CD4-positive, alpha-beta T cell (primary cell): ENCODE measurements at places on chromosomes 16 and 17. TPM values are rescaled to one million over a fixed set of nuclear protein-coding genes. Genes with fewer than 3 reads are reported as not detected.

GRCh38 chr17:47230864-47231263 is 21.7 kb downstream of the MYL4 start:
- DNase-seq, result no peak
- H3K36me3 ChIP-seq, result no peaks in the 10 kb centered on the region
- no peaks in the 10 kb centered on the region for H3K27me3 ChIP-seq
- peaks cover 10% of the 10 kb centered on the region for H3K4me1 ChIP-seq
- H3K27ac ChIP-seq, result no peak overlapping the region
- H3K4me3 ChIP-seq, result no peak overlapping the region

DNA sequence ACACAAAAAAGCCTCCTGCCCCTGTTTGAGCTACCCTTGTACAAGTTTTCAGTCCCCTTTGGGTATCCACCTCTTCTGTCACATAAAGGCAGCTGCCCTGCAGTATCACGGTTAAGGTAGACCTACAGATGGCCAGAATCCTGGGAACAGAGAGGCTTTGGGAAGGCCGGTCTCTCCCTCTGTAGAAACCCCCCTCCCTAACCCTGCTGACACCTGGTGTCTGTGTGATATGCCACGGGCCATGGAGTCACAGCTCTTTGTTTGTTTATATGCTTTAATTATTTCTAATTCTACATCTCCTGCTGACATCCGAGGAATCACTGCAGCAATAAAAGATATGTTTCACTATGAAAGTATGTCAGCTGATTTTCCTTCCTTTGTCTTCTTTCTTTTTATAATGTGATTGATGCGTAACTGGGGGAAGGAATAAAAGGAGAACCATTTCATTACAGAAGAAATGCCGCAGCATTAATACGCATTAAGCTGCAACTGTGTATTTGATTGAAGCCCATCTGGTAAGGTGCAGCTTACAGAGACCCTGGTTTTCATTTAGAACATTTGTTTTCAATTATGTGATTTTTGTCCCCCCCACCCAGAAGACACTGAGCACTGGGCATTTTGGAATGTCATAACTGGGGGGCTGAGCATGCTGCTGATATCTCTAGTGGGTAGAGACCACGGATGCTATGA is 142.1 kb downstream of the SLC39A11 start:
- H3K36me3 ChIP-seq, result peaks cover 5% of the 10 kb centered on the region
- DNase-seq, result no peak
- no peak overlapping the region for H3K27ac ChIP-seq
- no peaks in the 10 kb centered on the region for H3K4me1 ChIP-seq
- H3K27me3 ChIP-seq, result no peaks in the 10 kb centered on the region

- no peaks in the 10 kb centered on the region for H3K27me3 ChIP-seq
- H3K4me3 ChIP-seq, result peak overlapping the region; percentile 99
- DNase-seq, result peak; percentile 35
Measured at GRCh38 chr17:8964801-8965393, 610 bp downstream of the PIK3R5 start.

GRCh38 chr16:76294396-76295214 is 17.4 kb downstream of the CNTNAP4 start:
- H3K36me3 ChIP-seq, result no peaks in the 10 kb centered on the region
- no peak for DNase-seq
- H3K27ac ChIP-seq, result no peak overlapping the region
- no peaks in the 10 kb centered on the region for H3K27me3 ChIP-seq

DNA sequence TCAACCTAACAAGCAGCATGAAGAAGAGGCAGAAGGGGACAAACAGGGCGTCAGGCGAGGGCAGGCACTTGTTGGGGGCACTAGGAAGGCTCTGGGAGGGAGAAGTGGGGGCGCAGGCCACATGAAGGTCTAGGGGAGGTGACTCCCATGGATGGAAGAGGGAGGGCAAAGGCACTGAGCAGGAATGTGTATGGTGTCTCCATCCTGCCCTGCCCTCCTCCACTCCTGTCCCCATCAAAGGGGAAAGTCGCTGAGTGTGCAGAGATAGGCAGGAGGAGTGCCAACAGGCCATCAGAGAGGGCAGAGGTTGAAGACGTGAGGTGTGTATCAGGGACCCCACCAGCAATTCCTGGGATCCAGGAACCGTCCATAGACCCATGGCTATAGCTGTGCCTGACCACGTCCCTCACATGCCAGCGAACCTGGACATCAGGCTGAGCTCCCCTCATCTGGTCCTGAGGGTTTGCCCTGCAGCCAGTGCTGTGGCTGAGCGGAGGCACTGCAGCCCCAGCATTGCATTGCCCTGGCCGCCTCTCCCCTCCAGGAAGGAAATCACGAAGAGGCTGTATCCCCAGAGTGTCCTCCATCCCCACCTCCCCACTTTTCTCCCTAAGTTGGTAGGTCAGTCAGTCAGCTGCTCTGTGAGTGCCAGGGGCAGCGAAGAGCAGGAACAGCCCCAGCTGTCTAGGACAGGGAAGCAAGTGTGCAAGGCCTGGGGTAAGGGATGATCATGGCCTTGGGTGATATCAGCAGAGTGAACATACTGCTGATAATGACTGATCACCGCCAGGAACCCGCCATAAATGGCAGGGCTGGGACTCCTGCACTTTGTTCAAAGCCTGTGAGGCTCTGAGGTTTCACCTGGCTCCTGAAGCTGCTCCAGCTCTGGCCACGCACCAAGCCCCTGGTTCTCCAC is 6.2 kb upstream of the CYB561 start:
- no peak for DNase-seq
- H3K36me3 ChIP-seq, result no peaks in the 10 kb centered on the region
- H3K4me3 ChIP-seq, result no peak overlapping the region
- no peaks in the 10 kb centered on the region for H3K27me3 ChIP-seq
- no peak overlapping the region for H3K27ac ChIP-seq
- H3K4me1 ChIP-seq, result peaks cover 18% of the 10 kb centered on the region

GRCh38 chr16:82091241-82091640 is 56.2 kb downstream of the HSD17B2 start:
- no peaks in the 10 kb centered on the region for H3K36me3 ChIP-seq
- no peaks in the 10 kb centered on the region for H3K27me3 ChIP-seq
- no peaks in the 10 kb centered on the region for H3K4me1 ChIP-seq
- DNase-seq, result no peak
- no peak overlapping the region for H3K27ac ChIP-seq

DNA sequence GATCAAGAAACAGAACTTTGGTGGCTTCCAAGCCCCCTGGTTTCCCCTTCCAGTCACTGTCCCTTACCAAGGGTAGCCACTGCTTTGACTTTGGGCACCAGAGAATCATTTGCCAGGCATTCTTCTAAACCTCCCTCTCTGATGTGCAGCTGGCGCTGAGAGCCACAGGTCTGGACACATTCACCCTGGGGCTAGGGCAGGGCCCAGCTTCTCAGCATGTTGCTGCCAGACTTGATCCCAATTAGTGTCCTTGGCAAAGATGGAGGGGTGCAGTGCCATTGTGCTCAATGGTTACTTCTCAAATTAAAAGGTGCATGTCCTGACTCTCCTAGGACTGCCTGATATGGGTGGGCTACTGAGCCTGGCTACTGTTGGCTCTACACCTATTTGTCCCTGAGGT is 7.6 kb upstream of the SLC47A2 start:
- DNase-seq, result no peak
- peak overlapping the region; percentile 41 for H3K4me3 ChIP-seq
- H3K27me3 ChIP-seq, result no peaks in the 10 kb centered on the region
- H3K36me3 ChIP-seq, result no peaks in the 10 kb centered on the region

GRCh38 chr17:81511804-81512561 is 616 bp downstream of the ACTG1 start:
- peaks cover 67% of the 10 kb centered on the region for H3K4me1 ChIP-seq
- no peaks in the 10 kb centered on the region for H3K27me3 ChIP-seq
- peak; percentile 28 for DNase-seq
- peak overlapping the region; percentile 45 for H3K27ac ChIP-seq

- H3K27ac ChIP-seq, result no peak overlapping the region
- DNase-seq, result no peak
- peaks cover 20% of the 10 kb centered on the region for H3K27me3 ChIP-seq
- H3K4me1 ChIP-seq, result peaks cover 6% of the 10 kb centered on the region
Measured at GRCh38 chr16:2955438-2955778, 8.7 kb upstream of the KREMEN2 start.

GRCh38 chr17:56319531-56319930 is 166.3 kb downstream of the ANKFN1 start:
- no peaks in the 10 kb centered on the region for H3K4me1 ChIP-seq
- no peaks in the 10 kb centered on the region for H3K36me3 ChIP-seq
- no peak for DNase-seq
- no peak overlapping the region for H3K27ac ChIP-seq

GRCh38 chr17:39164675-39165143 is 1.3 kb downstream of the ARL5C start:
- H3K4me1 ChIP-seq, result peaks cover 32% of the 10 kb centered on the region
- H3K27me3 ChIP-seq, result peaks cover 17% of the 10 kb centered on the region
- no peak overlapping the region for H3K27ac ChIP-seq
- H3K36me3 ChIP-seq, result no peaks in the 10 kb centered on the region
- peak overlapping the region; percentile 60 for H3K4me3 ChIP-seq

- H3K36me3 ChIP-seq, result no peaks in the 10 kb centered on the region
- no peaks in the 10 kb centered on the region for H3K27me3 ChIP-seq
- no peak overlapping the region for H3K27ac ChIP-seq
- H3K4me1 ChIP-seq, result peaks cover 3% of the 10 kb centered on the region
- H3K4me3 ChIP-seq, result no peak overlapping the region
- DNase-seq, result no peak
Measured at GRCh38 chr17:36752096-36752888, 150.9 kb downstream of the MRM1 start.

DNA sequence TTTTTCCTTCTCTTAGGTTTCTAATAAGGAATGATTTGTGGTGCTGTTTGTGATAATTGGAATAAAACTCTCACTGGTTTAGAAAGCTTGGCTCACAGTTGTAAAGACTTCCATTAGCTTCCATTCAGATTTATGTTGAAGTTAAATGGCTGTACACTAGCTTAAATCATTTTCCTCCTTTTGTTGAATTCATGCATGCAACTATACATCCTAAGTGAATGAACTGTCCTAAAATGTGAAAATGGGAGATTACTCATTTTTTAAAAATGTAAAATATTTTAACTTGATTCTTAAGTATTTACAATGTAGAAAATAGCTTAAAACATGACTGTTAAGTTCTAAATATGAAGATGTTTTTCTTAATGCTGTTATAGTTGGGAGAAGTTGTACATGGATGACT is 15.2 kb downstream of the PRKCA start:
- DNase-seq, result no peak
- H3K36me3 ChIP-seq, result peaks cover 4% of the 10 kb centered on the region
- H3K27me3 ChIP-seq, result no peaks in the 10 kb centered on the region
- H3K27ac ChIP-seq, result no peak overlapping the region
- H3K4me3 ChIP-seq, result no peak overlapping the region

GRCh38 chr17:2102931-2103809 is 48.3 kb downstream of the HIC1 start:
- no peak overlapping the region for H3K4me3 ChIP-seq
- H3K36me3 ChIP-seq, result peaks cover 6% of the 10 kb centered on the region

DNA sequence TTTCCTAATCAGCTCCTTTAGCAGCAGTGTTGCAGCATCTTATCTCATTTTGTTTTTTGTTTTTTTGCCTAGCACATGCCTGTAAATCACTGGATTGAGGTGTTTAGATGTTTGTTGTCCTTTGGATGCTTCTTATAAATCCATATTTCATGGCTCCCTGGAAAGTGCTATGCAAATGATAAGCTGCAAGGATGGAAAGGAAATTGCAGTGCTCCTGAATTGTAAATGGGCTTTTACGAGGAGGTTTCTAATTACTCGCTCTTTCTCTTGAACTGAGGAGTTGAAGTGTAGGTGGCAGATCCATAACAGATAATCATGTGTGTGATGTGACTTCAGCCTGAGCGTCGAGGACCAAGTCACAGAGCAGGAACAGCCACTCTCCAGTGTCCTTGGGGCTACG is 45.0 kb downstream of the MAPT start:
- H3K36me3 ChIP-seq, result no peaks in the 10 kb centered on the region
- no peak overlapping the region for H3K4me3 ChIP-seq
- no peak for DNase-seq

DNA sequence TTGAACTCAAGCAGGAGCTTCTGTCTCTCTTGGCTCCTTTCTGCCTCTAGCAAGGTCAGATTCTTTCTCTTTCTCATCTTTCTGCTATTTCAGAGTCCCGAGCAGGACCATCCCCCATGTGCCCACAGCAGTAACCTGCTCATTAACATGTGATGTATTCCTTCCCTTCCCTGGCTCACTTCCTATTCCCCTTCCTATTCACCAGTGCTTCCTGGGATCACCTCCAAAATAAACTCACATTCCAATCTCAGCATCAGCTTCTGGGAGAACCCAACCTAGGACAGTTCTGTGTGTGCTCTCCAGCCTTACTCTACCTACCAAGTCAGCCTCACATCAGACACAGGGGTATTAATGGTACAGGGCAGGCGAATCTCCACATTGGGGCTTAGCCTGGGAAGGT is 546.4 kb upstream of the SALL1 start:
- no peaks in the 10 kb centered on the region for H3K27me3 ChIP-seq
- DNase-seq, result no peak
- H3K4me1 ChIP-seq, result no peaks in the 10 kb centered on the region
- H3K27ac ChIP-seq, result no peak overlapping the region
- H3K36me3 ChIP-seq, result no peaks in the 10 kb centered on the region

DNA sequence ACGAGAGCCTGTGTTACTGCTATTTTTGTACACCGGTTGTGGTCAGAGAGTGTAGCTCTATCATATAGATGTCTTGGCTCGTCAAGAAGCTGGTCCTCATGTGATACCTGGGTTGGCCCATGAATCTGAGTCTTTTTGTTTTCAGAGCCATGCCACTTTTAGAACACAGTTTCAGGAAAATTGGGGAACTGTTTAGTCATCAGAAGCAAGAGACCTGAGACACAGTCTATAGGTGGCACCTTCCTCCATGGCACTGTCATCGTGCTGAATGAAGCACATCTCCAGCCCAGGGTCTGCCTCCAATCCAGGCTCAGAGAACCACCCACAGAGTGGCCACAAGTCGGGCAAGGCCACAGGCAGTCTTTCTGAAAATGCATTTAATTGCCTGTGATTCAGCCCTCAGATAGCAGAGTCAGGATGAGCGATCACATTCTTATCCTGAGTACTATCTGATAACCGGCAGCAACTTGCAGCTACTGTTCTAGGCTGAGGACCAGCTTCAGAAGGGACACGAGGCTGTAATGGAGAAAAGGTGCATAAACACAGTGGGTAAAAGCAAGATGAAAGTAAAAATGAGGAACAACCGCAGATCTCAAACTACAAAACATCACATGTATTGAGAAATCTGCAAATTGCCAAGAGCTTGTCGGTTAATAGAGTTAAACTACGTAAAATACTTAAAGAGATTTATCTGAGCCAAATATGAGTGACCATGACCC is 14.2 kb upstream of the HAPSTR1 start:
- H3K4me3 ChIP-seq, result no peak overlapping the region
- no peak overlapping the region for H3K27ac ChIP-seq
- H3K27me3 ChIP-seq, result no peaks in the 10 kb centered on the region
- peaks cover 12% of the 10 kb centered on the region for H3K4me1 ChIP-seq

DNA sequence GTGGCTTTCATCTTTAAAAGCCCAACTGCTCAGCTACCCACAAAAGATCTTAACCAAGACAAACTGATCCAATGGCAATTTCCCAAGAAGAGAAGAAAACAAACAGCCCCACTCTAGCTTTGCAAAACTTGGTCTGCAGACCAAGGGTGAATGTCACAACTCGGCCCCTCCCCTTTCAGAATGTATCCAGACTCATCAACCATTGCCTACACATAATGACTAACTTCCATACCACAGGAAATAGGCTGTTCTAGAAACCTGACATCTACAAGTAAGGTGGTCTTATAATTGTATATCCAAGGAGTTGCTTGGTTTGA is 16.0 kb downstream of the DCUN1D3 start:
- H3K27me3 ChIP-seq, result no peaks in the 10 kb centered on the region
- H3K36me3 ChIP-seq, result peaks cover 8% of the 10 kb centered on the region
- no peak overlapping the region for H3K27ac ChIP-seq
- no peak overlapping the region for H3K4me3 ChIP-seq

MAP2K6 gene
- total RNA-seq, result 14.6 TPM

FDXR gene
- 2.1 TPM for total RNA-seq

KPNB1 gene
- 145 TPM for total RNA-seq

NMT1 gene
- 61.1 TPM for total RNA-seq

GCGR gene
- not detected for total RNA-seq

MYL11 gene
- 2.4 TPM for total RNA-seq
